ENCODE measurements at places on chromosomes 7 and 10.
A peak's percentile ranks its signal among the peaks of the same experiment; 100 is the strongest.

DNA sequence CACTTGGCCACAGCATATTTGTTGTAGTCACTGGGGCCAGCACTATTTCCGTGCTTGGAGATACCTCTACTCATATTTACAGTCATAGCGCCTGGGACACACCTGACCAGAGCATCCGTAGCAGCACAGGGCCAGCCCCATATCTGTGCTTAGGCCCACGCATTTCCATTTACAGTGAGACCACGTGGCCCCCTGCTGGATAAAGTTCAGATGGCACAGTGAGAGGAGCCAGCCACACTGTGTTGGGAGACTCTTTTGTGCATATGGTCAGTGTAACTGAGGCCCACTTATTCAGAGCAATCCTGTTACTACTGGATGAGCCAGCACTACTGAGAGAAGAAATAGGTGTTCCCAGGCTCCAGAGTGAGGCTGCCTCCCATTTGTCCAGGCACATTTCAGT, 455.3 kb downstream of the REEP3 start:
- DNase-seq: peak; percentile 72

DNA sequence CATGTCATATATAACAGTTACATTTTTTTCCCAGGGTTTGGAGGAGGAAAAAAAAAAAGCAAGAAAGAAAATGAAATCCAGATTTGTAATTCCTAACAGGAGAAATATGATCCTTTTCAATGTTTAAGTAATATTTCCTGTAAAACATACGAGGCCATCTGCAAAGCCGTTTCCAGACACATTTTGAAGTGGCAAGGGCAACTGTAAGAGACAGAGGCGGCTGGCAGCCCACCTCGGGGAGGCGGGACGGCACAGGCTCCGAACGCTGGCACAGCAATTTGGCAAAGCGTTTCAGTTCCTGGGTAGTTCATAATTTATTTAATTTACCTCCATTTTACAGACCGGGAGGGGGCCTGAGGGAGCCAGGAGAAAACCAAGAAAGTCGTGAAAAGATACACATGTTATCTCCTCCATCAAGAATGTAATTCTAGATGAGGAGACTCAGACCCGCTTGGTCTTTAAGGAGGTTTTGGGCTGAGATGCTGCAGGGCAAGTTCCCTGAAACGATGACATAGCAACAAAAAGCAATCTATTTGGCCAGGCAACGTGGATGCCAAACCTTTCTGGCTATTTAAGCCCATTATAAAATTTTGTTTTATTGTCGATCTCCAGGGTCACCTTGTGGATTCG, 448.5 kb upstream of the MKI67 start:
- no peak for DNase-seq

- no peak for DNase-seq
Measured at GRCh38 chr10:6154566-6154965, 48.2 kb upstream of the PFKFB3 start.

DNA sequence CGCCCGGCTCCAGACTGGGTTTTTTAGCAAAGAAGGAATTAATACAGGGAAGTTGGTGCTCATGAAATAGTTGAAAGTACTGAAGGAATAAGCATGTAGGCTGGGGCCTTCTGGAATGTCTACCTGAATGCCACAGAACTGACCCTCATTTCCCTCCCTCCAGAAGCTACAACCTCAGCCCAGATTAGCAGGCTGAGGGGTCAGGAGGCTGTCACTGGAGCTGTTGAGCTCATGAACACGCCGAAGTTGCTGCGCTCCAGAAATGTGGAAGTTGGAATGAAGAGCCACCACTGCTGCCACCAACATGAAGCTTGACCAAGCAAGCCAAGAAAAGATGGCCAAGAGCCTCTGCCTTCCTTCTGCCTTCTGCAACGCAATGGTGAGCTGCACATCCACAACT, 52.2 kb upstream of the KMT2E start:
- peak; percentile 62 for DNase-seq

- DNase-seq: no peak
Measured at GRCh38 chr7:117661328-117661727, 181.5 kb downstream of the CFTR start.

- DNase-seq: no peak
Measured at GRCh38 chr7:117051808-117052207, 98.5 kb downstream of the ST7 start.

GRCh38 chr7:150324373-150324961, 1.1 kb upstream of the ACTR3C start:
- peak; percentile 25 for DNase-seq

DNA sequence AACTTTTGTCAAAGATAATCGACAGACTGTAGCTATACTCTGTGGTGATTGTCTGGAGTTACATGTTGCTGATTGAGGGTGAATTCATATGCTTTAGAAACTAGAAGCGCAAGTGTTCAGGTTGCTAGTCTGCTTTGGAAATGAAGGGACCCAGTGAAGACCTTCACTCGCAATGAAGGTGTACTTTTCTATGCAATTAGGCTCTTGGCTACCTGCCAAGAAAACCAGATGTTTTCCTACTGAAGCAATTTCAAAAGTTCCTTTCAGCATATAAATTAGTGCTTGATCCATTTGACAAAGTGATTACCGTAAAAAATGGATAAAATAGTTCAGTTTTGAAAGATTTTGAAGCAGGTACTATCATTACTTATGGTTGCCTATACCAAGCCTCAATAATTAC, 10.0 kb upstream of the STK31 start:
- DNase-seq: no peak

- DNase-seq: peak; percentile 62
Measured at GRCh38 chr7:138565451-138566114, 105.5 kb downstream of the TRIM24 start.

DNA sequence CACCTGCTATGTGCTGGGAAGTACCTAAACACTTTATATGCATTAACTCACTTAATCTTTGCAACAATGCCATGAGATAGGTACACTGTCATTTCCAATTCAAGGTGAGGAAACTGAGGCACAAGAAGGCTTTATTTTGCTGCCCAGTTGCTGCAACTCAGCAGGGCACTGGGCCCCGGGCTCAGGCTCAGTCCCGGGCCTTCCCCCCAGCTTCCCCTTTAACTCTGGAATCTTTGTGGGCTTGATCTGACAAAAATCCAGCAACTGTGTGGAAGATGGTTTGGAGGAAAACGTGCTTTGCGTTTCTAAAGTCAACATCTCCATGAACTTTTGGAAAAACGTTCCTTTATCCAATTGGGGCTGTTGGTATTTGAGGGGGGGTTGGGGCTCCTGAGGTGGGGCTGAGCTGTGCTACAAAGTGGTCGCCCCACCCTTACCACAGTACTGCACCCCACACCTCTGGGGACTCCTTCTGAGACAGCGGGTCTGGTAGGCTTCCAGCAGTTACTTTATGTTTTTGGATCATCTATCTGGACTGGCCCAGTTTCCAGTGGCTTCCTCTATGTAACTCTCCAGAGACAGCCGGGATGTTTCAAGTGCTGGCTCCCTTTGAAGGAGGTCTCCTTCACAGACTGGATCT, 40.5 kb upstream of the CAMK1D start:
- DNase-seq: peak; percentile 50
